Urinary bladder (tissue), 4 donors: ENCODE measurements at places on chromosomes 16 and 17. TPM values are rescaled to one million over a fixed set of nuclear protein-coding genes. Genes with fewer than 3 reads are reported as not detected.
A peak's percentile ranks its signal among the peaks of the same experiment; 100 is the strongest.

Gene TEDC2
- polyA plus RNA-seq: 1.1 TPM

Gene OR3A1
- polyA plus RNA-seq: not detected

Gene OR4D1
- not detected for polyA plus RNA-seq

DNA sequence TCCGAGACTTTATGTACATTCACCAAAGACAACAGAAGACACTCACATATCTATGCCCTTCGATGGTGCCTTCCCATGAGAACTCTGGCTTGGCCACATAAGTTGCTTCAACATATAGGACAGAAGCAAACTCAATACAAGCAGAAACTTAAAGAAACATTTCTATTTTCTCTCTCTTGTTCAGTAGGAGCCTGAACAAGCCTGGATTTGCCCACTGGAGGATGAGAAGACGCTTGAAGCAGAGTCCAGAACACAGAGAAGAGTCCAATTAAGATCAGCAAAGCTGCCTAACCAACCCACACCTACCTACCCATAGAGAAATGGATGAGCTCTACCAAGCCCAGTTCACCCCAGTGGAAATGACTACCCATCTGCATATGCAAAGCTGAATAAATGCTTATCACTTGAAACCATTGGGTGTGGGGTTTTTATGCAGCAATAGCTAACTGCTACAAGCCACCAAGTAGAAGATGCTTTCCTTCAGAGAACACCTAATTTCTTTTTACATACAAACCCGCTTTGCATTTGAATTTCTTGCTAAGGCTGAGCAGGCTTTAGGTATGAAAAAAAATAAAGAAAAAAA, 337.9 kb upstream of the DYNLRB2 start:
- DNase-seq: no peak

- peak; percentile 50 for DNase-seq
Observed at GRCh38 chr17:59406808-59407381, 75.4 kb downstream of the YPEL2 start.

DNA sequence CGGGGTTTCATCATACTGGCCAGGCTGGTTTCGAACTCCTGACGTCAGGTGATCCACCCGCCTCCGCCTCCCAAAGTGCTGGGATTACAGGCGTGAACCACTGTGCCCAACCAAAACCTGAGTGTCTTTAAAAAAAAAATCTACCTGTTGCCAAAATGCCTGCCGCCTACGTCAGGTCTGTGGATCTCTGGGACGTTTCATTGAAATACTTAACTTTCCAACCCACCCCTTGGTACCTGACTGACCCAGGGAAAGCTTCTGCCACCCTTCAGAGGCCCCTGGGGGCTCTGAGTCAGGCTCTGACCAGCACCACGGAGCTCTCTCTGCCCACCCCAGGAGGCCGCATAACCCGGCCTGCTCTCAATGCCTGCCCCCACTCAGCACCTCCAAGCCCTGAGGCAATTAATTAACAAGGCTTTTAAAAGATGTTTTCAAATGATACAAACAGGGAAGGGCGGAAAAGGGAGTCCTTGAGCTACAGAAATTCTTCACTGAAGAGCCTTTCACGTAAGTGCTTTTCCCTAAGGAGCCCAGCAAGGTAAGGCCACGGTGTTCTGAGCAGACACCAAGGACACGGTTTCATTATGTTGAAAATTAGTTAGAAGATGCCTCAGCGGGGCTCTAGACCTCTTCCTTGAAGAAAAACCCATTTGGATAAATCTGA, 29.3 kb upstream of the GSG1L start:
- no peak for DNase-seq

DNA sequence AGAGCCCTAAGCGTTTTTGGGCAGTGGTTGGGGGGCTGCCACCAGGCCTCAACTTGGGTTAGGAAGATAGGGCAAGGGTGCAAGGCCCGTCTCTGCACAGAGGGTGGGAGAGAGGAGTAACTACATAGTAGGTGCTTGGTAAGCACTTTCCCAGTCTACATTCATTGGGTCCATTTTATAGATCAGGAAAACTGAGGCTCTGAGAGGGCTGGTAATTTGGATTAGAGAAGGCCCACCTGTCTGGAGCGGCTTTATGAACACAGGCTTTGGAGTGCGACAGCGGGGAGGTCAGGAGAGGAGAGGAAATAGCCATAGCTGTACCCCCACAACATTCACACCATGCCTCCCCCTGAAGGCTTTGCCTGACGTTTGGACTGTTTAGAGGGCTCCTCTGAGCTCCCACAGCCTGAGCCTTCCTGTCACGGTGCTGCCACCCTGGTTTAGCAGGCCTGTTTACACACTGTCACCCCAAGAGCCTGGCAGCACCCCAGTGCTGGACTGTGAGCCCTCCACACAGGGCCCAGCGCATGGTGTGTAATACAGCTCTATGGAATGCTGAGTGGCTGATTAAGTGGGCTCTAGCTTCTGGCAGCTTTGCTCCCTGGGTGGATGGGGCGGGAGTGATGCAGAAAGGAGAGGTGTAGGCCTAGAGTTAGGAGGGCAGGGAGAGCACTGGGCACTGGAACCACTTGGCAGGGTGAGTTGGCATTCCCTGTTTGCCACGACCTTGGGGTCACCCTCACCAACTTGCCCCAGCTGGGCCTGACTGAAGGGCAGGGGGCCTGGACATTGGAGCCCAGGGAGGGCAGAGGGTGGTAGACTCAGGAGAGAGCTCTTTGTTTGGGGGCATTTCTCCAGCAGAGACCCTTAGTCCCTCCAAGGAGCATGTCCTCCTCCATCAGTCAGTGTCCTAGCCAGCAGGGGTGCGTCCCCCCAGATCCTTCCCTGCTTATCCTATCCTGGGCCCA, 73.7 kb downstream of the RAI1 start:
- DNase-seq: no peak

DNA sequence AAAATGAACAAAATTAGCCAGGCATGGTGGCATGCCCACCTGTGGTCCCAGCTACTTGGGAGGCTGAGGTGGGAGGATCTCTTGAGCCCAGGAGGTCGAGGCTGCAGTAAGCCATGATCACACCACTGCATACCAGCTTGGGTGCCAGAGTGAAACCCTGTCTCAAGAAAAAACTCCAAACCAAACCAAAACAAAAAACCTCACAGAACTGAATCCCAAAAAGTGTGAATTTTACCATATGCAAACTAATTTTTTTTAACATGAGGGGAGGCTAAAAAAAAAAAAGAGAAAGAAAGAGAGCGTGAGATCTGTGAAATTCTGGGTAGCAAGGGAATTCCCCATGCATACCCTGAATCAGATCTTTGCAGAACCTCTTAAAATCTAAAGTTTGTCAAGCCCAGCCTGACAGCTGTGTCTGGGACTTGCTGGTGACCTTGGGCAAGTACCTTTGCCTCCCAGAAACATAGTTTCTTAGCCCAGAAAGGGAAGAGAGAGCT, 17.1 kb upstream of the CDH1 start:
- DNase-seq: no peak

- no peak for DNase-seq
Observed at GRCh38 chr17:37067555-37068111, 118.9 kb downstream of the AATF start.

DNA sequence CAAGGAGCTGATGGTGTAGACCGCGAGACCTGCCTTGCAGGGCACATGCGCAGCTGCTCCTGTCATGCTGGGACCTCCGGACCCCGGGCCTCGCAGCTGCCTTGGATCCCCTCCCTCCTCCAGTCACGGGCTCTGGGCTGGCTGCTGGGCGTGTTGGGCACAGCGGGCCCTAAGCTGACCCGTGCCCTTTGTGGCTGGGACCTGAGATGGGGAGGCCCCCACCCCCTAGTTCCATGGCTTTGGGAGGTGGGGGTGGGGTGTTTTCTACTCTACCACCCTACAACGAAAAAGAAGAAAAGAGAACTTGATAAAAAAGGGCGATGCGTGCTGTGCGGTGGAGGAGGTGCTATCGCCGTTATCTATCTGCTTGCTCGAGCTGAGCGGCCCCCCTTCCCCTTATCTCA, 14.5 kb downstream of the ZFPM1 start:
- DNase-seq: no peak

DNA sequence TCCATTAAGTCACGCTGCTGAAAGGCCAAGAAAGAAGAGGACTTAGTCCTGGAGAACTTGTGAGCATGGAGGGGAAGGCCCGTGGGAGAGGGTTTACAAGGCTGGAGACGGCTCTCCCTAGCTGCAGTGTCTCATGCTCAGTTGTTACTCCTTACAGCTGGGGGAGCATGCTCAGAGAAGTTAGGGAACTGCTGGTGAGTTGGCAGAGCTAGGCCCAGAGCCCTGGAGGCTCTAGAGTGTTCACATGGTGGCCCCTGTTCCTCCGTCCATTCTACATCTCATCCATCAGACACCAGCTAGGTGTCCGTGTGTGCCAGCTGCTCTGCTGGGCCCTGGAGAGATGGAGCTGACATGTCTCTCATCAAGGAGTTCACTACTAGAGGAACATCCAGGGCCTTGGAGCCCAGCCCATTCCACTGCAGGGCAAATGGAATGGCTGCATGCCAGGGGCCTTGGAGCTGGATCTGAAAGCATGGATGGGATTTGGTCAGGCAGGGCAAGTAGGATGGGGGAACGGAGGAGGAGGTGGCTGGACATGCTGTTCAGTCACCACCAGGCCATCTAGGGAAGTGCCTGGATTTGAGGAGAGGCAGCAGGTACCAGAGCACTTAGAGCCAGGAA, 6.3 kb downstream of the XYLT2 start:
- DNase-seq: no peak

- no peak for DNase-seq
Observed at GRCh38 chr17:49708515-49709183, 885 bp upstream of the SLC35B1 start.

DNA sequence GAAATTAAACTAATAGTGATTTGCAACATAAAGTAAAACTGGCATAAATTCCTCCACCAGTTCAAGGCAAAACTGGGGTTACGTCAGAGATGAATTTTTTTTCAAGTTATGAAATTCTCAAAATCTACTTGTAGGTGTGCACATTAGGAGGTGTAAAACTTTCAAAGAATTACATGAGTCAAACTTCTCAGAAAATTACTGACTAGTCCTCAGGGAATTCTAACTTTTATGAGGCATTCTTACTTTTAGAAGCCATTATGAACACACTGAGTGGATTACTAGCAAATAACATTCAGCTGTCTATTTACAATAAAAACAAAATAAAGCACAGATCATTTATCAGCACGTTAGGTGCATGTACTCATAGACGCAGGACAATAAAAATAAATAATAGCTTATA, 348.7 kb downstream of the CDH11 start:
- DNase-seq: no peak

DNA sequence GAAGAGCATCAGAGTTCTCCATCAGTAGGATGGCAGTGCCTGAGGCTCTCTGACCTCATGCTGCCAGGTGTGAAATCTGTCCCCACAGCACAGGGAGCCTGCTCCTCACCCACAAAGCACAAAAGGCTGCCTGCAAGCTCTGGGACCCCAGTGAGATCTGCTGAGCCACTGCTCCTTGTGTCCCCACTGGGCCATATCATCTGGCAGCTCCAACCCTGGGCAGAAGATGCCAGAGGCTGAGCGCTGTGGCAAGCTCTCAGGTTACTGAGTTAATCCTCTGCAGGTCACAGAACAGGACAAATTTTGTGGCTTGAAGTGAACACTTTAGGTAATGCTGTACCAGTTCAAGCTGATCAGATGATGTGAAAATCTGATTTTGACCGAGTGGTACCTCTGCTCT, 26.7 kb upstream of the ERN1 start:
- DNase-seq: no peak

DNA sequence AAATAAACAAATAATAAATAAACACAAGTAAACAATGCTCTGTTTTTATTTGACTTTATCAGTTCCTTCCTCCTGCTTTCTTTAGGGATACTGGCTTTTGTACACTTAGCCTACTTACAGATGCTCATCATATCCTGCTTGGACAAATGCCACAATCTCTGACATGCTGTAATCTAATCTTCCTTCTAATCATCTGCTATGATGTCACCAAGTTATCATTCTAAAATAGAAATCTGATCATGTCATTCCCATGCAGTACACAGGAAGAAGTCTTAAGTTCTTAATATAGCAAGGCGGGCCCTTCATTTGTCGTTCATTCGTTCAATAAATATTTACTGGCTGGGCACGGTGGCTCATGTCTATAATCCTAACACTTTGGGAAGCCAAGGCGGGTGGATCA, 9.1 kb upstream of the UBB start:
- DNase-seq: no peak

- DNase-seq: no peak
Observed at GRCh38 chr16:67184453-67184994, 761 bp upstream of the MATCAP1 start.

- no peak for DNase-seq
Observed at GRCh38 chr17:3879186-3879585, 13.7 kb downstream of the CAMKK1 start.

DNA sequence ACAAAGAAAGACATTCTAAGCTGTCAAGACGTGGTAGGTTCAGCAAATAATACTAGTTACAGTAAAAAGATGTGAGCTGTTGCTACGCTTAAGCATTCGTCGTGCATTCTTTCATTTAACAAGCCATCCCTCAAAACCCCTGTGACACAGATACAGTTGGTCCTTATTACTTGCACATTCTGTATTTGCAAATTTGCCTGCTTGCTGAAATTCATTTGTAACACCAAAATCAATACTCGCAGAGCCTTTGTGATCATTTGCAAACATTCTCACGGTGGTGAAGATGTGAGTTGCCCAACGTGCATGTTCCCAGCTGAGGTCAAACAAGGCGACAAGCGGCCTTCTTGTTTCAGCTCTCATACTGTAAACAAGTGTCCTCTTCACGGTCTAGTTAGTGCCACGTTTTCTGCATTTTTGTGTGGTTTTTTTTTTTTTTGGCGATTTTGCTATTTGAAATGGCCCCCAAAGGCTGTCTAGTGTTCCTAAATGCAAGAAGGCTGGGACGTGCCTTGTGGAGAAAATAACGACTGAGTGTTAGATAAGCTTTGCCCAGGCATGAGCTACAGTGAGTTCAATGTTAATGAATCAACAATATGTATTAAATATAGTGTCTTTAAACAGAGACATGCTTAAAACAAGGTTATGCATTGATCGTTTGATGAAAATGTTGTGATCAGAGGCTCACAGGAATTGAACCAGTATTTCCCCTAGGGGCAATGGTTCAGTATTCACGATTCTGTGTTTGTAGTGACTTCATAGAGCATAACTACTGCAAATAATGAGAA, 84.1 kb downstream of the RAB11FIP4 start:
- no peak for DNase-seq

GRCh38 chr17:45225051-45225700, 3.5 kb downstream of the FMNL1 start:
- DNase-seq: no peak
